Activated T-cell treated with anti-CD3 and anti-CD28 coated beads for 48 hours (primary cell): ENCODE measurements at places on chromosomes 2 and 18.

GRCh38 chr2:66427300-66427699, 7.6 kb upstream of the MEIS1 start:
- DNase-seq, result no peak

DNA sequence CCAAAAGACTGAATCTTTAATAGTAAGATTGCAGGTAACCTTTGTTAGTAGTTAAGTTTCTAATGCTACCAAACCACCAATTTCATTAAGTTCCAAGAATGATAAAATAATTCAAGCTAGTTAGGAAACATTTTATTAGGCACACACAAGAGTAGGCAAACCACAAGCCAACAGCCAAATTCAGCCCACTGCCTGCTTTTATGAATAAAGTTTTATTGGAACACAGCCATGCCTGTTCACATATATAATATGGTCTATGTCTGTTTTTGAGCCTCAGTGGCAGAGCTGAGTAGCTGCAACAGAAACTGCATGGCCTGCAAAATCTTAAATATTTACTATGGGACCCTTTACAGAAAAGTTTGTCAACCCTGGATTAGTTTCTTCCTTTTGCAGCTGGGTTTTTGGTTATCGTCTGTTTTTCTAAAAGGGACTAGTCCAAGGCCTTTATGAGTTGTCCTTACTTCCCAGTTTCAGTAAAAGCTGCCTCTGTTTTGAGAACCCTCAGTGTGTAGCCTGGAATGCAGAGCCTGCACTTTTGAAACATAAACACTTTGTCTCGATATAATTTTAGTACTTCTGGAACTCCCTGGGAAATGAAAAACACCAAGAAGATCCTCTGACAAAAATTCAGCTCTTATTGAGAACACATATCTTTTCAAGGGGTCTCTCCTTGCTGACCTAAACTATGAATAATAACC, 39.1 kb downstream of the FRZB start:
- no peak for DNase-seq

DNA sequence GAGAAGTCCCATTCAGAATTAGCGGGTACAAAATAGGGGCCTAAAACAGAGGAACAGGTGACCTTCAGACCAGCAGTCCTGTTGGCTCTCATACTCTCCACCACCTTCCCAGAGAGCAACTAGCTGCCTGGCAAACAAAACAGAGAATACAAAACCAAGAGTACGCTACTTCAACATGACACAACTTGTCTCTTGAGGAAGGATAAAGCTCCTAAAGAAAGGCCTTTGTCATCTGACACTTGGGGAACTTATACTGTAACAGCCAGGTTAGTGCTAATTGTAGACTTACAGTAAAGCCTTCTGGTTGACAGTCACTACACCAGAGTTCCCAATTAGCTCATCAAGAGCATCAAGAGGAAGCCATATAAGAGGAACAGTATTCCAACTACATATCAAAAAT, 282.1 kb upstream of the NT5C1B start:
- no peak for DNase-seq

DNA sequence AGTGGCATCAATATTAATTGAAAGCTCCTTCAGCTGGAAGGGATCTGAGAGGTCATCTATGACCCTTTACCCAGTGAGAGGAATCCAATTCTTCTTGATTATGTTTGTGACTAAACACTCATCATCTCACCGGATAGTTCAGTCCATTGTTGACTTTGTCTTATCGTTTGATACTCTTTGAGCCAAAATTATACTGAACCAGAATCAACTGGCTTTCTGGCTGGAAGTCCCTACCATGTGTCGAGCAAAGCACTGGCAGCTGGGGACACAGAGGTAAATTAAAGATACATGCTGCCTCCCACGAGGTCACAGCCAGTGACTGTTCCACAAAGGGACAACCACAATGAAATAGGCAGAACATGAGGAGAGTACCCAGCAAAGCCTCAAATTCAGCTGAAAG, 91.4 kb upstream of the FHL2 start:
- no peak for DNase-seq

DNA sequence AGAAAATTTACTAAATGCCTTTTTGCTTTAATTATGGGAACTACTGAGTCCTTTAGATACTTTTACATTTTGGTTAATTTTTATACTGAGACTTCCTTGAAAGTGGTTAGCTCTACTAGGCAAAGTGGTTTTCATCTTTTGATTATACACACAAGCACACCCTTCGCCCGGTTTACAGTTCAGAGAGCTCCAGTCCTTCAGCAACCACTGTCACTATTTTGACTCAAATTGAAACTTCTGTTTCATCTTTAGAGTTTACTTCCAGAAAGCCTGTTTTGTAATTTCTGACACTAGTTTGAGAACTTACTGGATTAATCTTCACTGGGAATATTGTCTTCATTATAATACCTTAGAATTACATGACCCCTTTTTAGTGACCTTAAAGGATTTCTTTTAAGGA, 140.3 kb upstream of the FOSL2 start:
- DNase-seq, result no peak

- no peak for DNase-seq
Measured at GRCh38 chr2:113818382-113818951, 62.0 kb upstream of the SLC35F5 start.

GRCh38 chr2:172087207-172087779, 2.0 kb downstream of the DLX1 start:
- no peak for DNase-seq

- no peak for DNase-seq
Measured at GRCh38 chr2:241855245-241855887, 3.3 kb downstream of the PDCD1 start.

- no peak for DNase-seq
Measured at GRCh38 chr2:110881908-110882307, 149.5 kb downstream of the ACOXL start.

DNA sequence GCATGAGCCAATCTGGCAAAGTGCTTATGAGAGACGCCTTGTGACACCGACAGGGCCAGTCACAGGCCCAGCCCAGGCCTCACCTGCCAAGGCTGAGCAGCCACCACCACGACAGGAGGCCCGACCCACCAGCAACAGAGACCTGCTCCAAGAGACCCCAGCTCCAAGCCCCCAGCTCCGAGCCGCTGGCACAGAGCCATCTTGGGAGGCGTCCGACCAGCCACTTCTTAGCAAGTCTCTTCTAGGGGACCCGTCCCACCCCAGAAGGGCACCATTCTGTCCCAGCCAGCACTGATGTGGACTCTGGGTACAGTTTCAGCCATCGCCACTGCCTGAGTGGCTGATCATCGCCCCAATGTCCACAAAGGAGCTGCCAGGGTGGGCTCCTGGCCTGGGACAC, 290.7 kb upstream of the SALL3 start:
- no peak for DNase-seq
